ENCODE measurements at places on chromosomes 7 and 10.

GRCh38 chr7:152588350-152588749 is 87.6 kb downstream of the XRCC2 start:
- DNase-seq = no peak

GRCh38 chr7:80183351-80183750 is 48.7 kb downstream of the GNAI1 start:
- DNase-seq = no peak

- DNase-seq = no peak
Observed at GRCh38 chr10:131047501-131047900, 264.0 kb downstream of the TCERG1L start.

- DNase-seq = no peak
Observed at GRCh38 chr7:111529507-111530355, 32.6 kb downstream of the IMMP2L start.

- DNase-seq = no peak
Observed at GRCh38 chr7:30985756-30986155, 22.0 kb downstream of the GHRHR start.

GRCh38 chr10:98617906-98618520 is 171.3 kb upstream of the HPS1 start:
- DNase-seq = no peak

GRCh38 chr7:101151908-101152651 is 2.2 kb upstream of the AP1S1 start:
- no peak for DNase-seq

- DNase-seq = no peak
Observed at GRCh38 chr7:96670338-96671289, 39.0 kb downstream of the SEM1 start.

- DNase-seq = no peak
Observed at GRCh38 chr10:68559841-68560185, 324 bp upstream of the TET1 start.

DNA sequence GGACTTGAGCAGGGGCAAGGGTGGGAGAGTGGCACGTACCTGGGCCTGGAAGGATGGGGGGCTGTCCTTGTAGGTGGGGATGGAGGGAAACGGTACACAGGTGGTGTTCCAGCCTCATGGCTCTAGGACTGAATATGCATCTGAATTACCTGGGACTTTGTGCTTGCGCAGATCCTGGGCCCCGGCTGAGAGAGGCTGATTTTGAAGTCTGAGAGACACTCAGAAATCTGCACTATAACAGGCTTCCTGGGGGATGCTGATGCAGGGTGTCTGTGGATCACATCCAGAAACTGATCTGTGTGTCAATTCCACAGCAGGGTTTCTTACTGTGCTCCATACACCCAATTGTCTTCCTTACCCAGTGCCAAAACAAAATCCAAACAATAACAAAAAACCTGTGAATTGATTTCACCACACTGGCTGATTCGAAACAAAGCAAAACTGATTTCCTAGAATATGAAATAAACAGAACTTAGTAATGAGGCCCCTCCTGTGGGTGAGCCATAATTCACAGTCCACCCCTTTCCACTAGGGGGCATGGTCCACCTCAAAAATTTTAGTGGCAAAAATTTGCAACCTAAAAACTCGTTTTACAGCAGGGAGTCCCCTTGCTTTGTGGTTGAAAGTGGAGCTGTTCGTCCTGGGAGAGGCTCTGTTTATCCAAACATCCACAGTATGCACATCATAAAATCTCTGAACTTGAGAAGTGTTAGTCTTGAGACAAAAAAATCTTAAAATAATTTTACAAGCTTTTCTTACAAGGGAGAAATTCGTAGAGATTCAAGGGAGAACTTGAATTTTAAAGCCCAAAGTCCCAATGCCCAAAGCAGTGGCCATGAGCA is 32.0 kb upstream of the PLEKHA1 start:
- peak; percentile 51 for DNase-seq

- DNase-seq = no peak
Observed at GRCh38 chr10:91410638-91411371, 661 bp downstream of the HECTD2 start.

DNA sequence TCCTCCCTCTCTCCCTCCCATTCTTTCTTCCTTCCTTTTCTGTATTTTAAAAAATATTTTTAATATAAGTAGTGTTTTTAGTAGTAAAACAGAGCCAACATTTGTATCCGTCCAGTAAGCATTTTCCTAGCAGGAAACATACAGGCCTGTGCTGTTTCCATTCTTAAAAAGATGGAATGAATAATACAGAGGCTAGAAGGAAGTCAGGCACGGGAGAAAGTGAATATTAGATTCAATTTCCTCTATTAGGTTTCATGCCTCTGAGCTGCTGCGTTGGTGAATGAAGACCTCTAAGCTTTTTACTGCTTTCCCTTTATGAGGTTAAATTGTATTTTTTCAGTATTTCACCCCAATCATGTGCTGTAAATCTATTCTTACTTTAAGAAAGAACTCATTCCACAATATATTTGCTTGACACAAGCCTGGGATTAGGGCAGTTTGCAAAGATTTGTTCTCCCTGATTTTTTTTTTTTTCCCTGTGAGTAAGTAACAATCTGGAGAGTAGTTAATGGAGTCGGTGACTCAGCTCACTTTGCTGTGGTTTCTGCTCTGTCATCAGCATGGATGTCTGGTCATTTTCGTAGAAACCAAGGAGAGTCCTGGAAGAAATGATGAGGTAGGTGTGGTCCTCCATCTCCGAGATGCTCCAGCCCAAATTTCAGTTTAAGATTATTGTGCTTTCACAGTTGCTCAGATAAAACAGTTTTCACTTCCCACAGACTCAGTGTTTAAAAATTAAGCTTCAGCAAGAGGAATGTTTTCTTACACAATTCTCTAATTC is 76.1 kb upstream of the PITRM1 start:
- no peak for DNase-seq

DNA sequence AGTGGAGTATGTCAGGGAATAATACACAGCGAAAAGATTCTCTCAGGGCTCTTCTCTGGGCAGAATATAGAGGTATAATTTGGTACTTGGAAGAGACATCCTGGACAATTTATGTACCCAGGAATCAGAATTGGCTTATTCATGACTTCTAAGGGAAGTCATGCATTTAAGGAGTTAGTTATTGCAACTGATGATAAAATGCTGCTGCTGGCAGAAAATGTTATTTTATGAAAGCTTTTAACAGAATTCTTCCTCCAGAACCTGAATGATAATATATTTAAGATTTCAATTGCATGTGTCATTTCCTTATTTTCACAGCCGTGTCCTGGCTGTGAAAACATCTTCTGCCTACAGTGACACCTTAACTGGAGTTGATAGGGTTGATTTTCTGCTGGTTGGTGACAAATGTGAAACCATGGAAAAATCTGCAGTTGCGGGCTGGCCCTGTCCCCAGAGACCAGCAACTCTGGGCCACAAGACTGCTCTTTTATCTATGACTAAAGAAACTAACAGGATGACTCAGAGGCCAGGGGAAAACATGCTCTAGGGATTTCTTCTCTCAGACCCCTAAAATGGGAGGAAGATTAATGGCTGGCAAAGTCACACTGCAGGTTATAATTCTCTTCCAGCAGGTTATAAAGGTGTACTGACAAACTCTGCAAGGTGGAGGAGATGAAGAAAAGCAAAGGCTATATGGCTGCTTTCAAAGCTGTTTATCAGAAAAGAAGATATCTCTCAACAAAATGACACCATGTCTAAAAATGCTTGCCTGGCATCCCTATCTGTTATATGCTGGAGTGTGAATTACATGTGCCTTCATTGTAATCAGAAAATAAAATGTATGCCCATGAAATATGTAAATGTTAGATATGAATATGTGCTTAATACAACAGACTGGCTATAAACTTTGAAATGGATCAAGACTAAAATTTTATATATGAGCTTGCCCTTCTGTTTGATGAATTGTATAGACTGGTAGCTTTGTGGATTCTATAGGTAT is 12.1 kb upstream of the TRUB1 start:
- no peak for DNase-seq

- DNase-seq = no peak
Observed at GRCh38 chr10:43598446-43598845, 7.8 kb upstream of the ZNF485 start.

DNA sequence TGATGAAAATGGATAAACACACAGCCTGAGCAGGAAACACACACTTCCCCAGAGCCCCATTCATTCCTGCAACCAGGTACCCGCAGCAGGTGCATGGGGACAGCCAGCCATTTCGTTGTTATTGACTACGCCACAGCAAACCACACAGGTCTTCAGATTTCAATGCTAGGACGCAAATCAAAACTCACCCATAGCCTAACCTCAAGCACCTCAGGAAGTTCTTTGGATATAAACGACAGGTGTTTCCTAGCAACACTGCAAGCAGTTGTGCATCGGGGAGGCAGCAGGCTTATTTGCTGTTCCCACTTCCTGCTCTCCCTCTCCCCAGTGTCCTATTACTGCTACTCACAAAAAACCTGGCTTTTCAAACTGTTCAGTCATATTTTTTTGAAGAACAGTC is 176.5 kb upstream of the FRMD4A start:
- DNase-seq = no peak

GRCh38 chr7:19522486-19522885 is 186.4 kb downstream of the POLR1F start:
- DNase-seq = no peak

- no peak for DNase-seq
Observed at GRCh38 chr10:90916392-90917237, 4.3 kb downstream of the ANKRD1 start.

GRCh38 chr10:110641256-110641655 is 2.9 kb upstream of the RBM20 start:
- no peak for DNase-seq

DNA sequence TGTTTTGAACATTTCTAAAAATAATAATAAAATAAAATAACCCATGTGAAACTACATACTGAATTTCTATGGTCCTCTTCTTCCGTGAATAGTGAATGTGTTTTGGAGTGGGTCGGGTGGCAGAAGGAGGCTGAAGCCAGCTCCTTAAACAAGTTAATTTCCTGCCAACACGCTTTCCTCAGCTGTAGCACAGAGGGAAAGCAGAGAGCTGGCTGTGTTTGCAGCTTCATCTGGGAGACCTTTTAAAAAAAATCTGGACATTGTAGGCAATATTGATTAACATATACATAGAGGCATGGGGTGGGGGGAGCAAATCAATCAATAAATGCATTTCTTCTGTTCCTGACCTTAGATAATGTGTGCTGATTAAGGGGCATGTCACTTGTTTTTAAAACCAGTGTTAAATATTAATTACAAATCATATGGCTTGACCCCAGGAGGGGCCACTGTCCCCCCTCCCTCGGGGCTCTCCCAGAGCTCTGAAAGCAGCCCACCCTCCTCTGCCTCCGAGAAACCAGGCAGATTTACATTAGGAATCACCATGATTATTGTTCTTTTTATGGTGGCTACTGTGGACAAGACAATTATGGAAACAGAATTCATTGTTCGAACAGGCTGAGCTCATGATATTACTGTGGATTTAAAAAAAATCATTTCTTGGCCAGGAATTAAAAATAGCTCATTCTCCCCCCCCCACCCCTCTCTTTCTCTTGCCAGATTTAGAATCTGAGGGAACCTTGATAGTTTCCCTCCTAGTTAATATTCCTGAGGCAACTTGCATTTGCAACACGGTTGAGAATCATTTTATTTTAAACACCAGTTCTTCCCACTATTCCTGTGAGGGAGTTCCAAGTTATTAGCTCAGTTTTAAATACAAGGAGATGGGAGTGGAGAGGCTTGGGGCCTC is 100.5 kb upstream of the CARD11 start:
- no peak for DNase-seq

GRCh38 chr10:63703740-63704345 is 182.6 kb downstream of the REEP3 start:
- no peak for DNase-seq

DNA sequence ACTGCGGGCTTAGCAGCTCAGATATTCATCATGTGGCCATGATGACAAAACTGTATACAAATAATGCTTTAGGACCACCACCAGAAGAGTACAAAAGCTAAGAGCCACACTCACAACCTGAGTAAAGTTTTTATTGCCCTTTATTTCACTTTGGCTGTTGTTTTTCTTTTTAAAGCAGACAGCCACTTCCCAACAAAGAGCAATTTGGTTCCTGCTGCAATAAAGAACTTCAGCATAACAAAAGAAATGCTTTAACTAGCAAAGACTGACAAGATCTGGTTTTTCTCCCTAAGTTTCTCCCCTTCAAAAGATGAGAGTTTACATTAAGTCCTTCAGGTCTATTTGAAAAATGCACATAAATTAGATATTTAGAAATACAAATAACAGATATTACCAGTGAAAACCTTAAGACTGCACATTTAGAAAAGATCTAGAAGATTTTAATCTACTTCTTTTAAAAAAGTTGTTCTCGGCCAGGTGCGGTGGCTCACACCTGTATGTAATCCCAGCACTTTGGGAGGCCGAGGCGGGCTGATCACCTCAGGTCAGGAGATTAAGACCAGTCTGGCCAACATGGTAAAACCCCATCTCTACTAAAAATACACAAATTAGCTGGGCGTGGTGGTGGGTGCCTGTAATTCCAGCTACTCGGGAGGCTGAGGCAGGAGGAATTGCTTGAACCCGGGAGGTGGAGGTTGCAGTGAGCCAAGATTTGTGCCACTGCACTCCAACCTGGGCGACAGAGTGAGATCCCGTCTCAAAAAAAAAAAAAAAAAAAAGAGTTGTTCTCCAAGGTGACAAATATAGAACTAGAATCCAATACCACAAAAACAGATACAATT is 59.4 kb downstream of the WAPL start:
- DNase-seq = no peak

Data from stimulated activated CD8-positive, alpha-beta memory T cell treated with anti-CD3 and anti-CD28 coated beads, Interleukin-15, amount 100 ng/mL, for 1 hour (primary cell).